ENCODE measurements at places on chromosomes 4 and X. TPM values are rescaled to one million over a fixed set of nuclear protein-coding genes. Genes with fewer than 3 reads are reported as not detected.

- no peak for DNase-seq
Measured at GRCh38 chrX:118740276-118740889, 13.0 kb downstream of the IL13RA1 start.

- DNase-seq = no peak
Measured at GRCh38 chr4:75673959-75674328, 733 bp upstream of the G3BP2 start.

DNA sequence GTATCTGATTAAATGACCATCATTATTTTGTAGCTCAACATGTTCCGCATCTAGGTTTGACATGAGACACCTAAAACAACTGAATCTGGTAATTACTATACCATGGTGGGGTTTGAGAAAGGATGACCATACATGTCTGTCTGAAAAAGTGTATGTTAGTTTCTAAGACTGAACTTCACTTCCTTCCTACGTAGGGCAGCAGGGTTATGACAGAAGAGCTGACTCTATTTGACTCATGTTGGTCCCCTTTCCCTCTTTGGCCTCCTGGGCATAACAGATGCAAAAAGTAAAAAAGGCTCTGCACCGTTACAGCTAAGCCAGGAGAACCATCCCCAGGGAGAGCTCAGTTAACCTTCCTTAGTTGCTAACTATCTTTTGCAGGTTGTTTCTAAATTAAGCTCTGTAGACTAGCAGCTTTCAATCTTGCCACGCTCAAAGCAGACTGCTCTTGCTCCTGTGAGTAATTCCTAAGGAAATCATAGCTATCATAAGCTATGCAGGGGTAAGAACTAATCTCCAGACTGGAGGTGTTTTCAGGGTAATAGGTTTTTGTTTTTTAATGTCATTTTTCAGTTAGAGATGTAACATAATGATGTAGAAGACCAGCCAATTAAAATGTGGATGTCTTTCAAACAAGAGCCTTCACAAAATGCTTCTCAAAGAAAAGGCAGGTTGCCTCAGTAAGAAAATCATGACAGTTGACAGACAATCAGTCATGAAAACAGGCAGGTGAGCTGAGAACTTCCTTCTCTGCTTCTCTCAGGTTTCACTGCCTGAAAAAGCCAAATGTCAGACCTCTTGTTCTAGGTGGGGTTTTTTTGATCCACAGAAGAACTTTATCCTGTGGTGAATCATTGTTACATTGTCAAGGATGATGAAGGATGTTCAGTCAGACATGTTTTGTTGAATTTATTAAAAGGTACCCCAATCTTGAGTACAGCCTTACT lies 66.9 kb upstream of the DAPP1 start:
- DNase-seq = no peak

DNA sequence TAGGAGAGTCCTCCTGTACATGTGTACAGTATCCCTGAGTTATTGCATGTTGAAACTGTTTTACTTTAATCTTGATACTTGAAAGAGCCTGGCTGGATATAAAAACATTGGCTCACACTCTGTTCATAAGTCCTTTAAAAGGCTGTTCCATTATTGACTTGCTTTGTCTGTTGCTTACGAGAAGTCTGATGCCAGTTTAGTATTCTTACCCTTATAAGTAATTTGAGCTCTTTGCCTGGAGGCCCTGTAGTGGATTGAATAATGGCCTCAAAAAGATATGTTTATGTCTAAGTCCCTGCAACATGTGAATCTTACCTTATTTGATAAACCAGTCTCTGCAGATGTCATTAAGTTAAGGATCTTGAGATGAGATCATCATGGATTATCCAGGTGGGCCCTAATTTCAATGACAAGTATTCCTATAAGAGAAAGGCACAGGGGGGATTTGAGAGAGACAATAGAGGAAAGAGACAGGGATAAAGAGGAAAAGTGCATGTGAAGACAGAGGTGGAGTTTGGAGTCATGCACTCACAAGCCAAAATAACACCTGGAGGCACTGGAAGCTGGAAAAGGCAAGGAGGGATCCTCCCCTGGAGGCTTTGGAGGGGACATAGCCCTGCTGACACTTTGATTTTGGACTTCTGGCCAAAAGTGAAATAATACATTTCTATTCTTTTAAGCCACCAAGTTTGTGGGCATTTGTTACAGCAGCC lies 98.1 kb downstream of the IRF2 start:
- no peak for DNase-seq

GRCh38 chr4:56410247-56411062 lies 23.2 kb upstream of the AASDH start:
- DNase-seq = no peak

The GSX2 gene
- not detected for total RNA-seq

All from vagina (tissue), 2 donors.